ENCODE measurements at places on chromosomes 2 and 18.

DNA sequence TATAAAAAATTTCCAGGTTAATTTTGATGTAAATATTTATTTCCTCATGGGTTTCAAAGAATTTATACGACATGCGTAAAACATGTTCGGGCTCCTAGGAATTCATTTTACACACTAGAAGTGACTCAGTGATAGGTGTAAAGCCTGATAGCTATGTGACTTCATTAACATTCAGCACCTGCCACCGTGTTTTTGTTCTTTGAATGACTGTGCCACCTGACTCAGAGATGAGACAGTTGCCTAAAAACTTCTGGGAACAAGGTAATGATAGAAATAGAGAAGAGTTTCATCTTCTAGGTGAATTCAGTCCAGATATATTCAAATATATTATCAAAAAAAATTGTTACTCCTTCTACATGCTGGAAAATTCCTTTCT lies 10.0 kb downstream of the IL1R2 start:
- no peak for DNase-seq

DNA sequence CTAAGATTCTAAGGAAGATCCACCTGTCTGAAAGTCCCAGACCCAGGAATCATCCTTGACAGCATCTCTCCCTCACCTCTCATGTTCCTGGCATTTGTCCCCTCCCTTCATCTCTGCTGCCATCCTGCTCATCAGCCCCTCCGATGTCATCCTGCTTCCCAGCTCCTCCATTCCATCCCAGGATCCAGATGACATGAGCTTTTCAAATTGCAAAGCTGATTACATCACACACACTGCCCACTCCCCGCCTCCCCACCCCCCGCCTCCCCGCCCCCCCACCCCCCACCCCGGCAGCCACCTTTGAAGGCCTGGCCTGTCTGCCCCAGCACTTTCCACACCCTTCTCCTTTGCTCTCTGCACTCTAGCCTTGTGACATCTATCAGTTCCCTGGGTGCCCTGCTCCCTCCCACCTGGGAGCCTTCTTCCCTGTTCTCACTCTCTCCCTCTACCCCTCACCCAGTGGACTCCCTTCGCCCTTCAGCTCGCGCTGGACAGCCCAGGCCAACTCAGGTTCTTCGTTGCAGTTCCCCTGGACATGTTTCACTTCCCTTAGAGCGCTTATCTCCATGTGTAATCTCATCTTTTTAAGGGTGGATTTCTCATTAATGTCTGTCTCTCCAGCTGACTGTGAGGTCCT lies 61.6 kb downstream of the DNMT3A start:
- DNase-seq = no peak

- DNase-seq = no peak
Observed at GRCh38 chr2:221477714-221478484, 94.2 kb downstream of the EPHA4 start.

- no peak for DNase-seq
Observed at GRCh38 chr2:7559791-7560190, 642.6 kb downstream of the RNF144A start.

DNA sequence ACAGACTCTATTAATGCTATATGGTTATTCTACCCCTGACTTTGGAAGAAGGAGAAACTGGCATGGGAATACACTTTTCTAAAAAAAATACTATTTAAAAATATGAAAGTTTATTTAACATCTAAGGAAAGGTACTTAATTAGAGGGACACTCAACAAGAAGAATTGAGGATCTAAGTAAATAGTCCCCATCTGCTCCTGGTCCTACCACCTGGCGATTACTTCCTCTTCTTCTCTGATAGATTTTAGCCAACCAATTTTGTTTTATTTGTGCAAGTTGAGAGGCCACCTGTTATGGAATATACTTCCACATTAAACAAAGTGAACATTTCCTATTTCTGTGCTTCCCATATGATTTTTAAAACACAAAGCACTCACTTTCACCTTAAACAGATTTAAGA lies 111.7 kb downstream of the BCL2 start:
- no peak for DNase-seq

- DNase-seq = no peak
Observed at GRCh38 chr2:55992455-55992854, 68.9 kb upstream of the EFEMP1 start.

DNA sequence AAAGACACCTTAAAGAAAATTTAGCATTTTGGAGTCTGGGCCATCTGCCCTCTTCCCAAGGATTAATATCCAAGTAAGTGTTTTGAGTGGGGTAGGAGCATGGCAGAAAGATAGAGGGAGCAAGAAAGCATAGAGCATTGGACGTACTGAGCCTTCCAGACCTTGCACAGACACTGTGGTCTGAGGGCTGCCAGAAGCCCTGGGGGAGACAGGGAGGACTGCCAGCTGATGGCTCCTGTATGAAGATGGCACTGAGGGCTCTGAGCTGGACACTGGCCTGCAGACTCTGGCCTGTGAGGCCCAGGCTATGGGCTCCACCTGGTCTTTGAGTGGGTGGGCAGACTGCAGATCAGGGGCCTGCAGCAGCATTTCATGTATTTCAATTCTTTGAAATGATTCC lies 2.9 kb upstream of the PKDCC start:
- no peak for DNase-seq

DNA sequence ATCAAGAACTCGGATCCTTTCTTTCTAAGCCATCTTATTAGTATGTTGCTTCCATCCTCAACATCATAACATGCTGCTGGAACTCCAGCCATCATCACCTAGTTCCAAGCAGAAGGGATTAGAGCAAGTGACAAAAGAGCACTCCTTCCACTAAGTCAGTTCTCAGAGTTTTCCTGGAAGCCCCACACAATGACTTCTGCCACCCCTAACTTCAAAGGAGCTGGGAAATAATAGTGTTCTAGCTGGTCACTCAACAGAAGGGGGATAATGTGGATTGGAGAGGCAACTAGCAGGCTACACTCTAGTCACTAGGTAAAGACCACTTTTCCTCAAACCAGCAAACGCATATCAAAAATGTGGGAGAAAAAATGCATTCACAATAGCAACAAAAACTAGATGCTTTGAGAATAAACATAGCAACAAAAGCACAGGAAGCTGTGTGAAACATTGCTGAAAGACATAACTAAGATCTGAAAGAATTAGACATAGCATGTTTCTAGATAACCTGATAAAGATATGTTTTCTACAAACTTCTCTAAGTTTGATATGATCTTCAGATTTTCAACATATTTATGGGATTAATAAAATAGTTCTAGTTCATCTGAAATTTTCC lies 39.5 kb downstream of the COX7A2L start:
- no peak for DNase-seq

DNA sequence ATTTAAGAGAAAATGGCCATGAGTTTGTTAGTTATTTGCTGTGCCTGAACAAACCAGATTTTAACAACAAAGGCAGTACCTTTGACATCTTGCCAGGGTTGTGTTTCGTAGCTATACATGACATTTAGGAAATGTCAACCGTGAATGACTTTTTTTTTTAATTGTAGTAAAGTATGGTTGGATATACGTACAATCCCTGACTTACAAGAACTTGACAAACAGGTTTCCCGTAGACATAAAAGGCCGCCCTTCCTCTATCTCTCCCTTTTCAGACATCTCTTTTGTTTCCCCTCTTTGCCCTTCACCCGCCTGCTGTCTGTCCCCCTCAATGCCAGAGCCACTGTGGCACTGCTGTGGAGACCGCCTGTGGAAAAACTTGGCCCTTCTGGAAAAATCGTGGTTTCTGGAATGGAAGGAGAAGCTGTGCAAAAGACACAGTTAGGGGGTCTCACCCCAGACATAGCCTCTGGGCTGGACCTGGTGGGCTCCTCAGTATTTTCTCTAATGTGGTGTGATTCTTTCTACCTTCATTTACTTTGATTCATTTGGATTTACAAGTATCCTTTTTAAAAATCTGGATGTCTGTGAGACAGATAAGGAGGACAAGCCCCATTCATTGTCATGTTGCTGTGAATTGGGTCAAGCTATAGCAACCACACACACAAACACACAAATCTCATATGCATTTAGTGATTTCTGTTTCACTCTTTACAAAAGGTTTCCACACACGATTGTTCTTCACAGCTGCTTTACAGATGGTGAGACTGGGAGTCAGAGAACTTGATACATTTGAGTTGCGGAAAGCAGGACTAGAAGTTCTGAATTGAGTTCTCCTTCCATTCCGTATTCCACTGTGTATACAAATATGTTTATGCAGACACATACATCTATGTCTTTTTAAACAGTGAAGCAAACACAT lies 48.6 kb downstream of the SPATS2L start:
- no peak for DNase-seq

DNA sequence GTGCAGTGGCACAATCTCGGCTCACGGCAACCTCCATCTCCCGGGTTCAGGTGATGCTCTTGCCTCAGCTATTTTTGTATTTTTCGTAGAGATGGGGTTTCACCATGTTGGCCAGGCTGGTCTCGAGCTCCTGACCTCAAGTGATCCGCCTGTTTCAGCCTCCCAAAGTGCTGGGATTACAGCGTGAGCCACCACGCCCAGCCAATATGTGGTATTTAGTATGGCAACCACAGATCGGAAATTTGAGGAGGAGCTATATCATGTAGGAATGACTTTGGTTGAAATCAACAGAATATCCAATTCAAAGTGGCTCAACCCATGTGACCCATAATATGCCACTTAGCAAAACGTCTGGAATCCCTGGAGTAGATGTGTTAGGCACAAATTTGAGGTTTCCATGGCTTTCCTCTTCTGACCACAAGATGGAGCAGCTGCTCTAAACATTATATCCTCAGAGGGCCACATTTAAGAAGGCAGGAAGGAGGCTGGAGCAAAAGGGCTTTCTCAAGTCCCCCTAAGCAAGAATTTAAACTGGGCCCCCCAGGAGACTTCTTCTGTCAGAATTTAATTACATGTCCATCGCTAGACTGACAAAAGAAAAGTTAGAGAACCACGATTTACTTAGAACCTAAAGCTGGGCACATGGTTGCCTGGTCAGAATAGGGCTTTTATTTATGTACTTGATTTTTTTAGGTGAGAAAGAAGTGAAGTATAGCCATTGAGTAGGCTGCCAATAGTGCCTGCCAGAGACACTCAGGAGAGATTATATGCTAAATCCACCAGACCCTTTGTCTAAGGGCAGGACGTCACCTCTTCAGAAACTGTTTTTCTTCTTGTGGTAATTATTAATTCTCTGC lies 49.6 kb upstream of the ITSN2 start:
- DNase-seq = no peak

GRCh38 chr18:23198217-23198845 lies 63.0 kb downstream of the CABLES1 start:
- DNase-seq = no peak

DNA sequence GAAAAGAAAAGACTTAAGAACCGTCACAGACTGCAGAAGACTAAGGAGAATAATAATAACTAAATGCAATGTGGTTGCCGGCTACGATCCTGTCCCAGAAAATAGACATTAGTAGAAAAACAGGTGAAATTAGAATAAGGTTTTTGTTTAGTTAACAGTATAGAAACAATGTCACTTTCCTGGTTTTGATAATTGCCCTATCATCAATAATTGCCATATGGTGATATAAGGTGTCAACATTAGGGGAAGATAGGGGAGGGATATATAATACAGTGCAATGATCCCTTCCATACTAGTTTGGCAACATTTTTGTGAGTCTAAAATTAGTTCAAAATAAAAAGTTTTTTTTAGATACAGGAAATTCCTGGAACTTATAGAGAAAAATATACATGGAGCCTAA lies 144.8 kb downstream of the SATB2 start:
- DNase-seq = no peak

- no peak for DNase-seq
Observed at GRCh38 chr2:191245046-191245868, at the start of gene MYO1B. Gene MYO1B (plus strand): TSS chr2:191245404. CDS start chr2:191276896, 31,492 bp downstream.

DNA sequence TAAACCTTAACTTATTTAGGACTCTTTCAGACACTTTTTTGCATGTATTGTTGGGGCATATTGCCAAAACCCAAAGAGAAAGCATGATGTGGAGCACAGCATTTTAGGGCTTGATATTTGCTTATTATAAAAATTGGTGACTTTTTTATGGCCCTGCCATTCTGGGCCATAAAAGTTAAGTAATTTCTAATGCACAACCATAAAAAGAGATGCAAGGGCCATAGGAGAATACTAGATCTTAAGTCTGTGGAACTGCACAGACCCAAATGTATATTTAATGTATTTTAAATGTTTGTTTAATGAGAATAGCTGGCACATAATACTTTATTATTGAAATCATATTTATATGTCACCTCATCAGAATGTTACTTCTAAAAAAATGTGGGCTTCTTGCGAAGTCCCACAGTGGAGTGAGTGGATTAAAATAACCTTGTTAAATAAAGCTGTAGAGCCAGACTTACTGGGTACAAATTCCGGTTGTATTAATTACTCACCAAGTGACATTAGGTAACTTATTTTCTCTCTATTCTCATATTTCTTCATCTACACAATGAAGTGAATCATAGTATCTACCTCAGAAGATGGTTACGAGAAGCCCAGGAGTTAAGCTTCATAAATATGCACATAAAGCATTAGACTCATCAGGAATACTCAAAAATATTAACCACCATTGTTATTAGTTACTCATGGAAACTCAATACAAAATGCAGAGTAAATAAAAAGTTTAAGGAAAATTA lies 52.2 kb downstream of the HNMT start:
- DNase-seq = no peak

DNA sequence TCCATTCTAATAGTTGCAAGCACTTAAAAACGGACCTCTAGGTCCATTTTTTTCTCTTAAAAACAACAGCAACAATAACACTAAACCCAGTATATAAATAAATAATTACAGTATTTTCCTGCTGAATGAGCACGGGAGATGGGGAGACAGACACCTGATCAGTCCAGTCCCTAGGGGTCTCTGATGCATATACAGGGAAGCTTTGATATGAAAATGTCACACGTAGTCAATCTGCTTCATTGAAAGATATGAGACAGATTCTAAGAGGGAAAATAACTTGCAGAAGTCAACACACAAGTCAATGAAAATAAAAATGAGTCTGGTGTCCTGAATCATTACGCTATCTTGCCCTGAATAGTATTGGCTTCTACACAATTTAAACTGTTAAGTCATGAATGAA lies 523.3 kb upstream of the SLC8A1 start:
- no peak for DNase-seq

DNA sequence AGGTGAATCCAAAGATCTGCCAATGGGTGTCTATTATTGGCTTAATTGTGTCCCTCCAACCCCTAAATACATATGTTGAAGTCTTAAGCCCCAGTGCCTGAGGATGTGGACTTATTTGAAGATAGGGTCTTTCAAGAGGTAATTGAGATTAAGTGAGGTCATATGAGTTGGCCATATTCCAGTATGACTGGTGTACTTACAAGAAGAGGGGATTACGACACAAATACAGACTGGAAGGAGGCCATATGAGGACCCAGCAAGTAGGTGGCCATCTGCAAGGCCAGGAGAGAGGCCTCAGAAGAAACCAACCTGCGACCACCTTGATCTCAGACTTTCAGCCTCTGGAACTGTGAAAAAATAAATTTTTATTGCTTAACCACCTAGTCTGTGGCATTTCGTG lies 121.1 kb upstream of the FN1 start:
- no peak for DNase-seq

GRCh38 chr2:120854766-120855530 lies 119.3 kb downstream of the GLI2 start:
- DNase-seq = no peak
